ENCODE measurements at places on chromosomes 7 and 10.

- DNase-seq, result no peak
Observed at GRCh38 chr7:41130086-41130485, 572.8 kb downstream of the INHBA start.

GRCh38 chr10:71205468-71205867 lies 6.9 kb upstream of the UNC5B start:
- no peak for DNase-seq

DNA sequence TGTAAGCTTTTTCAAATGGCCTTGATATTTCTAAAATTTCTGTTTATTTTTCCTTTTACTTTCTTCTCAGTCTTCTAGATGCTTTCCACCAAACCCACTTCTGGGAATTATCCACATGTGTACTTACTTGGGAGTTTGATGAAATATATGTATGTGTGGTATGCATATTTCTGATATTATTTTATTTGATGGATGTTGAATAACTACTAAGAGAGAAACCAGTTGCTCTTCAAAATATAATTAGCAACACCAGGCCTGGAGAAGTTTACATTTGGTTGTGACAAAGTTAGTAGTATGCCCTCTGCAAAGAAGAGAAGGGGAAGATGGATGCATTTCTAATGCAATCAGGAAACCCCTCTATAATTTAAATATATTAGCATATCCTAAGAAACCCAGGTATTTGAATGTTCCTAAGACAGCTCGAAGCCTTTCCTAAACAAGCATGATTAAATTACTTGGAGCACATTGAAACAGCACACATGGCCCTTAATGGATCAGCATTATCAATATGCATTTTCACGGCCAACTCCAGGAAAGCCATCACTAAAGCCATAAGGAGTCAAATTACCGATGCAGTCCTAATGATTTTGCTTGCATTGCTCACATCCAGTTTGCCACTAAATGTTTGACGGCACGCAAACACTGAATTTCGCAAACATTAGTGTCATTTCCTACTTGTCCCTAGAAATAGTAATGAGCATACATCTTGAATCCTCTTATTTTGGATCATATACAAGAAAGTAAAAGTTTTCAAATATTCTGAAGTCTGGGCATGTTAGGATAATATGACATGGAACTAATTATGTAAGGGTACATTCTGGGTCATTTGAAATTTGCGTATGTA lies 393.8 kb downstream of the EXOC4 start:
- no peak for DNase-seq

- peak; percentile 41 for DNase-seq
Observed at GRCh38 chr7:2632733-2633537, 1.1 kb downstream of the TTYH3 start.

DNA sequence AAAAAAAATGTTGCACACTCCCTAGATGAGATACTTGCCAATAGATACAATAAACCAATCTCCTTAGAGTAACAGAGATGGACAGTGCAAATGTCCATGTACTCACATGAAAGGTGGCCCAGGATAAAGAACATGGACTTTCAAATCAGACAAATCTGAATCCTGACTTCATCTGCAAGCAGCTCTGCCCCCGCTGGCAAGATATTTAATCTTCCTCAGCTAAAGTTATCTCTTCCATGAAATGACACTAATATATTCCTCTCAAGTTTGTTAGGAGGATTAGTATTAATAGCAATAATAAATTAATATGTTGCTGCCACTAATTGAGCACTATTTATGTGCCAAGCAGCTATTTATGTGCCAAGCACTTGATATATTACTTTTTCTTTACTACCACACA lies 148.6 kb upstream of the YAE1 start:
- DNase-seq, result no peak

- no peak for DNase-seq
Observed at GRCh38 chr10:78893217-78893616, 175.5 kb upstream of the ZMIZ1 start.
